ENCODE measurements at places on chromosomes 1 and 21.

GRCh38 chr1:107181253-107181969, 40.6 kb downstream of the NTNG1 start:
- DNase-seq, result no peak

DNA sequence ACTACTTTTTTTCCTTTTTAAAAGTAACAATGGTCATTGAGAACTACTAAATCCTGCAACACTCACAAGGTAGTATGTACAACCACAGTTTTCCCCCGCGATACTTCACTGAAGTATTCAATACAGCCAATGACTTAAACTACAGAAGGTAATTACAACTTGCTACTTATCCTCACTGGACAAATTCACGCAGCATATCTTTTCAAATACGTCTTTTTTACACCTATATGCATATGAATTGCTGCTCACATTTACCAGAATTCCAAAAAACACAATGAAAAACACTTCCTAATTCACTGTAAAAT, 12.4 kb downstream of the NRIP1 start:
- DNase-seq, result no peak

DNA sequence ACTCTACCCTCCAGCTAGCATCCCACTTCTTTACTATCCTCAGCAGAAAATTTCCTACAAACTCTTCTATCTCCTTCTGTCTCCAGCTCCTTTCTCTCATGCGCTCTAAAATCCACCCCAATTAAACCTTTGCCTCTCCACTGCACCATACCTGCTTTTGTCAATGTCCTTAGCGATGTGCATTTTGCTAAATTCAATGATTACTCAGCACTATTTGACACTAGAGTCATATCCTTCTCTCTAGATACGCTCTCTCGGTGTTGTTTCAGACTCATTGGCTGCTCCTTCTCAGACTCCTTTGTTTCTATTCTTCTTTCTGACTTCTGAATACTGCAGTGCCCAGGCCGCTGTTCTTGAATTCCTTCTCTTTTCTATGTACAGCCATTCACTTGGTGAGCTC, 144.2 kb downstream of the HLX start:
- DNase-seq, result no peak

DNA sequence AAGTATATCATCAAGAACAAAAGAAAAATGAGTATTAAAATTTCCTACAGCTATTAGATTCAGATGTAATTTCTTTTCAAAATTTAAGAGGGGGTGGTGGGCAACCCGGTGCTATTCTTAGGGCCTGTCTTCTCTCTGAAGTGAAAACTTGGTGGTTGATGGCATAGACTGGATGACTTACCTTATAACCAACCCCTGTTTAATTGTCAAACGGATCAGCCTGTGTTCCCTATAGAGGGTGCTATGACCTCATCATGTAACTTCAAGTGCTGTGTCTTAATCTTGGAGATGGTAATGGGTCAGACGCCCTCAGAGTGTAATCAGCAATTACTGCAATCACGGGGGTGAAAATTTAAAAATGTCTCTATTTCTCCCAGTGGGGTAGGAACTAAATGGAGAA, 176.2 kb downstream of the PCP4 start:
- no peak for DNase-seq

- DNase-seq, result no peak
These were observed 22.9 kb downstream of the SLC37A1 start for GRCh38 chr21:42536601-42537000.

GRCh38 chr1:77951328-77951727, 27.5 kb downstream of the FUBP1 start:
- DNase-seq, result no peak

GRCh38 chr1:204267191-204267601, 53.4 kb upstream of the GOLT1A start:
- no peak for DNase-seq

- DNase-seq, result no peak
These were observed 45.2 kb downstream of the FAM163A start for GRCh38 chr1:179788259-179788658.

GRCh38 chr1:52636721-52637695, 4.0 kb downstream of the SHISAL2A start:
- peak; percentile 55 for DNase-seq

GRCh38 chr1:36715797-36716196, 233.1 kb upstream of the CSF3R start:
- no peak for DNase-seq

- no peak for DNase-seq
These were observed 111.8 kb upstream of the ATP1A1 start for GRCh38 chr1:116261227-116261626.

DNA sequence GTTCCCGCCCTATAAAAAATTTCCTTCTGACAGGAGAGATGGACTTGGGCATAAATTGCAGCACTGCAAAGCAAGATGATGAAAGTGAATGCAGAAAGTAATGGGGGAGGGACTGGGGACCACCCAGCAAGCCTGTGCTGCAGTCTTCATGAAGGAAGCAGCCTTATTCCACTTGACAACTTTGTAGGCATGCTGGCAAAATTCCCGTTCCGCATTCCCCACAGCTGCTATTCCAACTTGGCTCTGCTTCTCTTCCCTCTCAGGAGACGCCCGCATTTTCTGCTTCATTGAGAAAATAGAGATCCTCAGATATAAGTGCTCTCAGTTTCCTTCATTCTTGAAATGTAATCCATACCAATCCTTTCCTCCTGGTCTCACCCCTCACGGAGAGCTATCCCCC, 2.4 kb downstream of the HMGB4 start:
- no peak for DNase-seq

DNA sequence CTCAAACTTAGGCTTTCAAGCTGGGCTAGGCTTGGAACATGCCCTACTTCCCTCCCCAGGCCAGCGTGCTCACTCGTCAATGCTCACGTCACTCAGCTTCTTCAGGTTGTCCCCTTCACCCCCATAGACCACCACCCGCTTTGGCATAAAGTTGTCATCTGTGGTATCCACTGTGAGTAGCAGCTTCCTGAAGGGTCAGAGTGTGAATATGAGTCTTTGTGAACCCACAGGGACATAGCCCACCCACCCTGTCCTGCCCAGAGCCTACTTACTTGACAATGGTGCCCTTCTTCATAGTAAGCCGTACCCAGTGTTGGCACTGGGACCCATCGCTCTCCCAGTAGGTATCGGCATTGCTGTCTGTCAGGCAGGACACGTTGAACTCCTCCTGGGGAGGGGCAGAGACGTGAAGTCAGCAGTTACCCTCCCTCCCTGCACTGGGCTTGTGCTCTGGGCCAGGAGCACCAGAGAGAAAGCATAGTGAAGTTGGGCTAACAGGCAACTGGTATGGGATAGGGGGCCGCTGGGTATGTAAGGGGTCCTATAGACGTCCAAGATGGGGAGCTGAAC, 1.7 kb downstream of the HECTD3 start:
- DNase-seq, result no peak

- DNase-seq, result no peak
These were observed 8.5 kb downstream of the GNG12 start for GRCh38 chr1:67824766-67825165.

- no peak for DNase-seq
These were observed 223.9 kb downstream of the PLPP3 start for GRCh38 chr1:56355422-56355821.

DNA sequence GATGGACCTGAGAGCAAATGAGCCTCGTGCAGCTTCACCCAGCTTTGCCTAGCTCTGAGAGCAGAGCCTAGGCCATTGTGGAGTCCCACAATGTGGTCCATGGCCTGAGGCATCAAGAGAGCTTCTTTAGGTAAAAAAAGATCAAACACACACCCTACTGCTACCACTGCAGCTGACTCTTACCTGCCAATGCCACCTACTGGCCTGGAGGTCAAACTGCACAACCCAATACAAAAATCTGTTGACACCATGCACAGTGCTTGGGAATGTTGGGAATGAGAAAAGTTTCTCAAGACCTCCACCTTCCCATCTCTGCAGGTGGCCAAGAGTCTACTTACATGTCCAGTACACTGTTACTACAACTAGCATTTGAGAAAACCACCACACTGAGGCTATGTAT, 60.6 kb downstream of the UCHL5 start:
- DNase-seq, result no peak

- DNase-seq, result no peak
These were observed 5.9 kb upstream of the KIF26B start for GRCh38 chr1:245148861-245149260.

DNA sequence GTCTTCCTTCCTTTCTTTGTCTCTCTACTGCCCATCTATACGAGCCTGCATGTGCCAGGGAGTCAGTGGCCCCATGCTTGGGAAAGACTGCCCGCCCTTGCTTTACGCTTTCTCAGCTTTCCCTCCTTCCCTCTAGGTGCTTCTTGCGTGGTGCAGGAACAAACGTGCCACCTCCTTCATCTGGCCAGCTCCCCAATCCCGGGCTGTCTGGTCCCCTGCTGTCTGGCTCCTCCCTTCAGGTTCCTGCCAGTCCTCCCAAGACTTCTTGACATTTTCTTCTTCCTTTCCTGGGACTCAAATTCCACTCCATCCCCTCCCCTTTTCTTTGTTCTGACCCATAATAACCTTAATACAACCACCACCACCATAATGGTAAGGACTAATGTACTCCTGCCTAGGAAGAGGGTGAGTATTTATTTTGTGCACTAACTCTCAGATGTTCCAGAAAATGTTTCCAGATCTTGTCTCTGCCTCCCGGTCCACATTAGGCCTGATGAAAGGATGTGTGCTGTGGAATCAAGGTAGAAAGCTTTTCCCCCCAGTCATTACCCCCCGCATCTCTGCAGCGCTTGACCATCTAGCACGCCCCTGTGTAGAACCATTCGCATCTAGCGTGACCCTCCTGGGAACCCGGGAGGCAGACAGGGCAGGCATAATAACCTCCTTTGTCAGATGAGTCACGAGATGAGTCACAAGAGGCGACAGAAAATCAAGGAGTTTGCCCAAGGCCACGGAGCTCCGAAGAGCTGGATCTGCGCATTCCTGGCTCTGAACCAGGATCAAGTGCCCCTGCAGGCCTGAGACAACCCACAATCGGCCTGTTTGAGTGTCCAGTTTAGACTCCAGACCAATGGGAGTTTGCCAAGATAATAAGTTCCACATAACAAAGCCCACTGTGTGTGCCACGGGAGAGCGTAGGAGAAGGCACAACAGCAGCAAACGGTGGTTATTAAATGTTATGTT, 60.1 kb upstream of the NEK2 start:
- no peak for DNase-seq

- DNase-seq, result no peak
These were observed 134.8 kb downstream of the AKT3 start for GRCh38 chr1:243715285-243715684.

GRCh38 chr21:43609501-43610340, 49.6 kb downstream of the HSF2BP start:
- DNase-seq, result no peak

DNA sequence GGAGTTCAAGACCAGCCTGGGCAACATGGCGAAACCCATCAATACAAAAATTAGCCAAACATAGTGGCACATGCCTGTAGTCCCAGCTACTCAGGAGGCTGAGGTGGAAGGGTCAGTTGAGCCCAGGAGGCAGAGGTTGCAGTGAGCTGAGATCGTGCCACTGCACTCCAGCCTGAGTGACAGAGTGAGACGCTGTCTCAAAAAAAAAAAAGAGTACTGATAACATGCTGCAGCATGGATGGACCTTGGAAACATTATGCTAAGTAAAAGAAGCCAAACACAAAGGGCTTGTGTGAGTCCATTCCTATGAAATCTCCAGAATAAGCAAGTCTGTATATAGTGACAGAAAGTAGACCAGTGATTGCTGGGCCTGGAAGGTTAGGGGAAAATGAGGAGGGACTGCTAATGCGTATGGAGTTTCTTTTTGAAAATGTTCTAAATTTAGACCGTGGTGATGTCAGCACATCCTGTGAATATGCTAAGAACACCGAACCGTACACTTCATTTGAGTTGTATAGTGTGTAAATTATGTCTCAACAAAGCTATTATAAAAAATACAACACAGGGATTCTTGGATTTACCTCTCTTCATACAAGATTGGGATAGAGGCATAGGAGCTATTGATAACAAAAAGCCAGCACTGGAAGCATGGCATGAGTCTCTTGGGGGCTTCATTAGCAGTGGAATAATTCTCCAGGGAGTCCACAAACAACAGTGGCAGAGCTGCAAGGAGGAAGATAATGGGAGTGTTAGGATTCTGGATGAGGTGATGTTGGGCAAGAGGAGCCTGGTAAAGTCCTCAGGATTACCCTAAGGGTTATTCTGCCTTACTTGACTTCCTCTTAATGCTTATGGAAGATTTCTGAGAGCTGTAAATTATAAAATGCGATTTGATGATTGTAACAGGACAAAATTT, 73.5 kb downstream of the TTC3 start:
- DNase-seq, result no peak

GRCh38 chr1:52164604-52165003, 22.7 kb downstream of the ZFYVE9 start:
- DNase-seq, result no peak

- DNase-seq, result no peak
These were observed 12.3 kb upstream of the ADAM30 start for GRCh38 chr1:119908661-119909060.

DNA sequence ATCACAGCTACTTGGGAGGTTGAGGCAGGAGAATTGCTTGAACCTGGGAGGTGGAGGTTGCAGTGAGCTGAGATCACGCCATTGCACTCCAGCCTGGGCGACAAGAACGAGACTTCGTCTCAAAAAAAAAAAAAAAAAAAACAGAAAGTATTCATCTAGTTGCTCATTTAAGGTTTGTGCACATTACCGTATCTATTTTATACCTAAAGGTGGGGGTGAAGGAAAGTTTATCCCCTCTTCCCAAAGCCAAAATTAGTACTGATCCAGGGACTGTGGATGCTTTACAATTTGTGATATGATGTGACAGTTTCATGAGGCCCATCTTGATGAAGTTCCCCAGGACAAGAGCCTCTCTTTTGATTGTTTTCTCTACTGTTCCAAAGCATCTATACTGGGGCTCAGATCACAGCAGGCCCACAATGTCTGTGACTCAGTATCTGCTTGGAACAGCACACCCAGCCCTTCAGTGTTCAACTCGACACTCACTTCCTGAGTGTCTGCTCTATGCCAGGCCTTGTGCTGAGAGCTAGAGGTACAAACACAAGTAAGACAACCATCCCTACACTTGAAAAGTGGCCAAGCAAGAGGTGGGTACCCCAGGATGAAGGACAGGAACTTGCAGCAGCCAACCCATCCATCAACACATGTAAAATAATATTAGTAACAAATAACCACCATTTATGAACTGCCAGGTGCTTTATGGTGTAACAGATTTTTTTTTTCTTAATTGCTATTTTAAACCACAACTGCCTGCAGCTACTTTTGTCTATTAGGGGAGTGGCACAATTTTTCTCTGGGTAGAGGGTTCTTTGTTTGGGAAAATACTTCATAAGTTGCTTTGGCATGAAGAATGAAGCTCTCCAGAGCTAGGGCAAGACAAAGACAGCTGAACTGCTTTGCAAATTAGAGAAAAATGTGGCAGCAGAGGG, 29.0 kb upstream of the KHDRBS1 start:
- DNase-seq, result peak; percentile 11
